Mucosa of descending colon (tissue), 3 donors: ENCODE measurements at places on chromosomes 11 and 22. TPM values are rescaled to one million over a fixed set of nuclear protein-coding genes. Genes with fewer than 3 reads are reported as not detected.
A peak's percentile ranks its signal among the peaks of the same experiment; 100 is the strongest.

The DLG2 gene
- total RNA-seq = 2.1 TPM

GRCh38 chr11:73784080-73784634 is 3.5 kb upstream of the MRPL48 start:
- DNase-seq = no peak

DNA sequence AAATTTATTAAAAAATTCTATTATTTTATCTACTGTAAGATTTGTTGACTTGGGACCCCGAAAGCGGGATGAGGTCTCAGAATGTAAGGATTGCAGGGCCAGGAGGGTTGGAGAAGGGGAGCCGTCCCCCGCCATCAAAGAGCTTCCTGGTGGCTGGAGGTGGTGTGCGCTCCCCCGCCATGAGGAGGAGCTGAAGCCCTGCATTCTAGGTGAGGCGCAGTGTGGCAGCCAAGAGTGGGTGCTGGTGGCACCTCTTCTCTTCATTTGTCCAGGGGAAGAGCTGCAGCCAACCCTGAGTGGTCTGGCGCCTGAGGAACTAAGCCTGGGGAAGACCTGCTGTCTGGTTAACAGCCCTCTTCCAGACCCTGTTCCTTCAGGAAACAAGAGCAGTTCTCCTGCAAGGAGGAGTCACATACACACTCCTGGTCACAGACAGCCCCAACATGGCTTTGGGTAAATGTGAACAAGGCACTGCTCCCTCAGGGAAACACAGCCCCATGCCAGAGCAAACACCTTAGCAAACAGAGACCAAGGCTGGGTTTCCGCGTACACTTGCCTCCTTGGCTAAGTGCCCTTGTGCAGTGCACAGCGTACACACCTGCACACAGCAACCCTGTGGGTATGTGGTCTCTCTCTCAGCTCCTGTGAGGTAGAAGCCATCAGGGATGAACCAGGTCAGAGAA is 17.3 kb downstream of the RTN4RL2 start:
- DNase-seq = peak; percentile 49

DNA sequence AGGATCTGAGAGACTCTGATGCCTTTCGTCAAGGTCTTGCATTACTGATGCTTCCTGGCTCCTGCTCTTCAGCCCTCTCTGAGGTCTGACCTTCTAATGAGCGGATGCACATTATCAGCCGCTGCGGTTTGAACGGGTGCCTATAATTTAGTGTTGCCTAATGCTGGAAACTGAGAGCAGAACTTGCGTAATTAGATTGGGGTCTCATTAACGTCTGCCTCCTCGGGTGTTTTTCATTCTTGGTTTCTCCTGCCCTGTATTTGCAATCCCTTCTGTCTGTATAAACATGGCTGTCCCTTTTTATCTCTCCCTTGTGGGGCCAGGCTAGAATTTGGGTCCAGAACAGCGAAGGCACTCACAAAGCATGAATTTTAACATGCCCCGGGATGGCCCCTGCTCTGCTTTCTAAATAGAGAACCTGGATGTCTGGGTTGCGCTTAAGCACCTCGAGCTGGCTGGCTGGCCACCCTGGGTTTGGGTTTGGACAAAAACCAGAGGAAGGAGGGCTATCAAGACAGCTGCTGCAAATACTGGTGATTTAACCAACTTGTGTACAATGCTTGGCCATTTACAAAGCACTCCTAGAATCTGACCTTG is 118.6 kb downstream of the TIMP3 start:
- no peak for DNase-seq

DNA sequence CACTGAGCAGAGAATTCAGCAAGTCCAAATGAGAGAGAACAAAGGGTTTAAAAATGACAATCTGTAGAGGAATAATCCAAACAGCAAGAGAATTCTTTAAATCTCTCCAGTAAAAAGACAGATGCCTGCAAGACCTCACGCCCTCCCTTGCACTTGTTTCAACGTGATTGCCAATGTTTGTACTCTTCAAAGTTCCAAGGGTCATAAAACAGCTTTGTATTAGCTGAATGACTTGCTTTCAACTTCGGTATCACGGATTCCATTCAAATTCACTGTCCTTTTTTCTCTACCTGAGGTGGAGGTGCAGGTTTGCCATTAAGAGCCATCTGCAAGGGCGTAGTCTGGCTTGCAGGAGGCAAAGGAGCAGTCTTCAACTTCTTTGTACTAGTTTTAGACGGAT is 41.1 kb upstream of the CHRNA10 start:
- DNase-seq = no peak
